Tongue (tissue), 3 donors: ENCODE measurements at places on chromosomes 12 and 14.

GRCh38 chr14:89121968-89122620 lies 294.9 kb downstream of the FOXN3 start:
- no peak for DNase-seq

GRCh38 chr14:39861229-39861600 lies 429.0 kb upstream of the FBXO33 start:
- peak; percentile 71 for DNase-seq

DNA sequence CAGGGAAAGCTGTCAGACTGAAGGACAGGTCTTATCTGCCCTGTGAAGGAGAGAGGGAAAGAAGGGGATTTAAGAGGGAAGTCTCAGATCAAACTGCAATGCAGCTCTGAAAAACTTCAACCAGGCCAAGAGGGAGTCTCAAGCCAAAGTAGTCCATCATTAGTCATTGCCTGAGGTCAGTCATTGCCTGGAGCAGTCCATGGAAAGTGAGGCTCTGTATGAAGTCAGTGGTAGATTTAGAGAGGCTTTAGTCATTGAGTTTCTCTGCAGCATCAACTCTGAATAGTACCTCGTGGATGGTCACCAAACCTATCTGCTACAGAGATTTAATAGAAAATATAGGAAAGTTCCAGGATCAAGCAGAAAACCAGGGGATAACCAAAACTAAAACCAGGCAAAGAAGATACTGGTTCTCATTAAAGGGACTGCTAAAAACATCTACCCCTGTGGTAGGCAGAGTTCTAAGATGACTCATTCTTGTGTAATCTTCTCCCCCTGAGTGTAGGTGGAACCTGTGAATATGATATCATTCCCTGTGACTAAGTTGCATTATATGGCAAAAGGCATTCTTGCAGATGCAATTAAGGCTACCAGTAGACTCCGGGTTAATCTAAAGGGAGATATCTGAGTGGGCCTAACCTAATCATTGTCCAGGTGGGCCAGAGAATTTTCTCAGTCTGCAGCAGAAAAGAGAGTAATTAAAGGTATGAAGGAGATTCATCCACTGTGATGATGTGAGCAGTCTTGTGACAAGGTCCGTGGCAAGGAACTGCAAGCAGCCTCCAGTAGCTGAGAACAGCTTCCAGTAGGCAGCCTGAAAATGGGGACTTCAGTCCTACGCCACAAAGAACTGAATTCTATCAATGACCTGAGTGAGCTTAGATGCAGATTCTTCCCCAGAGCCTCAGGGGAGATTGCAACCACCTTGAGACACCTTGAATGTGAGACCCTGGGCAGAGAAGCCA lies 123.1 kb downstream of the GALC start:
- DNase-seq, result no peak

- no peak for DNase-seq
These were observed 377.7 kb downstream of the SLC16A7 start for GRCh38 chr12:59973515-59973914.

- no peak for DNase-seq
These were observed 1.2 kb upstream of the BMAL2 start for GRCh38 chr12:27331291-27331926.
